ENCODE measurements at places on chromosomes 6 and 20. TPM values are rescaled to one million over a fixed set of nuclear protein-coding genes. Genes with fewer than 3 reads are reported as not detected.

- no peak for DNase-seq
Measured at GRCh38 chr20:63178889-63179686, 36.8 kb downstream of the YTHDF1 start.

The SLC17A2 gene
- total RNA-seq: not detected

DNA sequence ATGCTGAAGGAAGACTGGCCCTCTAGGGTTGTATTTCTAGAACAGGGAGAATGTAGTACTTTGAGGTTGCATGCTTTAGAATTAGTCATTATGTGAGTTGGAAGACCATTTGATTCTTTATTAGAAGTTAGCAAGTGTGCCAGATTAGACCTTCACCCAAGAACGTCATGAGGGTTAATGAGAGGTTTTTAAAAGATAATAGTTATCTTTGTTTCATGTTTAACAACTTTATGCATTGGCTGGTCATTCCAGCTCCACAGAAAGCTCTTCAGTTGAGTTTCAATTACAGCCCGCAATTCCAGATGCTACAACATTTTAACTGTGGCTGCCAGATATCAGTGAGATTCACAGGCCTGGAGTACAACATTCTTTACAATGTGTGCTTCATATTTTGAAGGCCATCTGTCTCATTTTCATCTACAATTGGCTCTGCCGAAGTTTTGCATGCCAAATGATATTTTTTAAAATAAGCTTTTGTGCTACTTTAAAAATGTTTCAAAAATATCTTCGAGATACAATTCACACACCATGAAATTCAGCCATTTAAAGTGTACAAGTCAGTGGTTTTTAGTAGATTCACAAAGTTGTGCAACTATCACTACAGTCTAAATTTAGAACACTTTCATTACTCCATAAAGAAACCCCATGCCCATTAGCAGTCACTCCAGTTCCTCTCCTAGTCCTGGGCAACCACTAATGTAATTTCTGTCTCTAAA lies 61.1 kb upstream of the FBXO30 start:
- DNase-seq: no peak

DNA sequence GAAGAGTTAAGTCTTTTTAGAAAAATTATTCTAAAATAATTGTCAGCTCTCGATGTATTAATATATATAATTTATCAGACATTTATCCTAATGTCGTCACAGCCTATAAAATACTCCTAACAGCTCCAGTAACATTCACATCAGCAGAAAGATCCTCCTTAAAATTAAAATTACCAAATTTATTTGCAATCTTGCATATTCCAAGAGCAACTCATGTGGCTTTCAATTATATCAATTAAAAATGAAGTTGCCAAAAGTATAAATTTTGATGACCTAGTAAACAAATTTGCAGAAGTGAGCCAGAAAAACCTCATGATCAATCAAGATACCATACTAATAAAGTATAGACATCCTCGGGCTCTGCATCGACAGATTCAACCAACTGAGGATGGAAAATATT lies 60.2 kb downstream of the IL20RA start:
- DNase-seq: no peak

The SIM1 gene
- total RNA-seq: 1.2 TPM

DNA sequence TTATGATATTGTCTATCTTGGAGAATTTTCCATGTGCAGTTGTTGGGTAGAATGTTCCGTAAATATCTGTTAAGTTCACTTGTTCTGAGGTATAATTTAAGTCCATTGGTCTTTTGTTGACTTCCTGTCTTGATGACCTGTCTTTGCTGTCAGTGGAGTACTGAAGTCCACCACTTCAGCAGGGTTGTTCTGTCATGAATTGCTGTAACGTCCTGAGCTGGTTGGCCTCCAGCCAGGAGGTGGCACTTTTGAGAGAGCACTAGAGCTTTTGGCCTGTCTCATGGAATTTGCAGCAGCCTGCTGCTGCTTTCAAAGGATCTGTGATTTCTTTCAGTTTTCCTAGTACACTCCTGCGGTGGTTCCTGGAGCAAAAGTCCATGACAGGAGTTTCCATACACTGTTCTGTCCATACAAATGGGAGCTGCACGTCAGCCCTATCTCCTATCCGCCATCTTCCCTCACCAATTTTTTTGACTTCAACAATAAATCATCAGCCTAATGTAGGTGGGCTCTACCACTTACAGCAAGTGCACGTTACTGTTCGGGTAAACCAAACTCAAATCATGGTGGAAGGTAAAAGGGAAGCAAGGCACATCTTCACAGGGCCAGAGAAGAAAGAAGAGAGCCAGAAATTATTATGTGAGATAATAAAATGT lies 46.9 kb upstream of the TRERF1 start:
- DNase-seq: no peak

DNA sequence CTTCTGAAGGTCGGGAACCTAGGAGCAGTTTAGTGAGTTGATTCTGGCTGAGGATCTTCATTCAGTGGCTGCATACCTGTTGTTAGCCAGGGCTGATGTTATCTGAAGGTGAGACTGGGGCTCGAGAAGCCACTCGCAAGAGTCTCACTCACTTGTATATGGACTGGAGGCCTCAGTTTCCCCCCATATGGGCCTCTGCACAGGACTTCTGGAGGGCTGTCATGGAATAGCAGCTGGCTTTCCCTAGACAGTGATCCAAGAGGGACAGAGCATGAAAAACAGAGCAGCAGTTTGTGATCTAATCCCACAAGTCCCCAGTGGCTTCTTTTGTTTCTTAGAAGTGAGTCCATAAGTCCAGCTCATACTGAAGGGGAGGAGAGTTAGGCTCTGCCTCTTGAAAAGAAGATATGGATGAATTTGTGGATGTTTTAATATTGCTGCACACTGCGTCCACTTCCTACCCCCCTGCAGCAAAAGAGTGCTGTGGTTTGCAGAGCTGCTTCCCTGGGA lies 623.4 kb downstream of the CDH26 start:
- DNase-seq: no peak

DNA sequence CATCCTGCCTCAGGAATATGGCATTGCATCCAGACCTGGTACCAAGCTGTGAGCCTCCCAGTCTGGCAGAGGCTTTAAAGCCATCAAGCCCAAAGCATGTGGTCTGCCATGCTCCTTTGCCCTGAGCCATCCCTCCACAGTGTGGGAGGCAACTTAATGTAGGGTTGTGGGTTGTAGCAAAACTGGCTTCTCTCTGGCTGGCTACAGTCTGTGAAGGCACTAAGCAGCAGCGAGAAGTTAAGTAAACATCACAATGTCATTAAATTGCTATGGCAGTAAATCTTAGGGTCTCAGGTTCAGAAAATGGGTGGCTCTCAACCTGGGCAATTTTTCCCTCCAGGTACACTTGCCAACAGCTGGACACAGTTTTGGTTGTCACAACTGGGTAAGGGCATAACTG lies 472.9 kb downstream of the PREX1 start:
- no peak for DNase-seq

The MUC21 gene
- not detected for total RNA-seq

The HSPA12B gene
- total RNA-seq: not detected

The C6orf15 gene
- total RNA-seq: 3.4 TPM

DNA sequence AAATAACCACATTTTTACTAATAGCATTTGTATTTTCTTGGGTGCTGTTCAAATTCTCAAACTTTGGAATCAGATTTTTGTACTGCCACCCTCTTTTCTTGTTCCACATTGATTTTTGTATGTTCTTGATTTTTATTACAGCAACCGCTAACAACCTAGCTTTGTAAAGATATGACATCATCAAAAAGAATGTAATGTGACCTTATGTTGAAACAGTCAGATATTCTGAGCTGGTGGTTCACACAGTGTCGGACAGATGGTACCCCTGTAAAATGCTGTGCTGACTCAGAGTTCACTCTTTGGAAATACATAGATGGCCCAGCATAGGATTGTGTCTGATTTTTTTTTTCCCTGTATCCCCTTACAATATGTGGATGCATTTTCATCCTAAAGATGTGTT lies 118.9 kb downstream of the QKI start:
- DNase-seq: peak; percentile 87

GRCh38 chr20:21101932-21102575 lies 4.1 kb downstream of the LINC00237 start:
- no peak for DNase-seq

The HLA-DPB1 gene
- total RNA-seq: not detected

- peak; percentile 54 for DNase-seq
Measured at GRCh38 chr6:169619650-169620049, 82.2 kb downstream of the WDR27 start.

The TCF21 gene
- total RNA-seq: not detected

DNA sequence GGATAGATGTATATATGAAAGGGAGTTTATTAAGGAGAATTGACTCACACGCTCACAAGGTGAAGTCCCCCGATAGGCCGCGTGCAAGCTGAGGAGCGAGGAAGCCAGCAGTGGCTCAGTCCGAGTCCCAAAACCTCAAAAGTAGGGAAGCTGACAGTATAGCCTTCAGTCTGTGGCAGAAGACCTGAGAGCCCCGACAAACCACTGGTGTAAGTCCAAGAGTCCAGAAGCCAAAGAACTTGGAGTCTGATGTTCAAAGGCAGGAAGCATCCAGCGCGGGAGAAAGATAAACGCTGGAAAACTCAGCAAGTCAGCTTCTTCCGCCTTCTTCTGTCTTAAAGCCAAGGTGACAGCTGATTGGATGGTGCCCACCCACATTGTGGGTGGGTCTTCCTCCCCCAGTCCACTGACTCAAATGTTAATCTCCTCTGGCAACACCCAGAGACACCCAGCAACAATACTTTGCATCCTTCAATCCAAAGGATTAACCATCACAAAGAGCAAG lies 102.6 kb upstream of the GJE1 start:
- no peak for DNase-seq

The TXLNB gene
- 0.73 TPM for total RNA-seq

DNA sequence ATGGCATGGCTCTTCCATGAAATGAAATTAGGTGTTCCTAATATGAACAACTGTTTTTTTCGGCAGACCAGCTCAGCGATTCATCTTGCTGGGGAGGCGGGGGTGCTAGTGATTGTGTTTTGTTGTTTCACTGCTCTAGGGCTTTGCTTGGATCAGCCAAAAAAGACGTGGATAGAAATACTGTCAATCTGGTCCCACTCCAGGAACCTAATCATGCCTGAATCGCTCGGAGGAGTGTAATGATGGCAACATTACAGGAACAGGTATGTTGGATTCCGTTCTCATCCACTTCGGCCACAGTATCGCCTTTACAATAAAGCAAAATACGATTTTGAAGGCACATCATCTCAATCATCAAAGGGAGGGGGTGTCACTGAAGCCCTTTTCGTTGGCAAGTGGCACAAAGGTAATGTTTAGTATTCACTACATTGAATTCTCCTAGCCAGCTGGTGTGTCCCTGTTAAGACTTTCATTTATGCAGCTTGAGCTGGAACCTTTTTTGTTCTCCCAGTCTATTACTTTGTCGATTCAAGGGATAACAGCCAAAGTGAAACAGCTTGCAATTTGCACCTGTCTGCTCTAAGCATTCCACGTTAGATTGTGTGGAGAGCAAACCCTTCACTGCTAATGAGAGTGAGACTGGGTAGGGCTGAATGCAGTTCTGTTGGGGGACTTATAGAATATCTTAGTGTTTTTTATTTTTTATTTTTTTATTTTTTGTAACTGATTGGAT lies 477.7 kb downstream of the TFAP2A start:
- no peak for DNase-seq

The RSPH9 gene
- not detected for total RNA-seq

GRCh38 chr6:46652603-46653438 lies at the start of the genes CYP39A1 and SLC25A27:
TSS of gene CYP39A1 (minus strand) at chr6:46652818. CDS start at chr6:46652582, 236 bp downstream.
TSS of gene SLC25A27 (plus strand) at chr6:46652975. CDS start at chr6:46653193, 218 bp downstream.
- DNase-seq: peak; percentile 75

DNA sequence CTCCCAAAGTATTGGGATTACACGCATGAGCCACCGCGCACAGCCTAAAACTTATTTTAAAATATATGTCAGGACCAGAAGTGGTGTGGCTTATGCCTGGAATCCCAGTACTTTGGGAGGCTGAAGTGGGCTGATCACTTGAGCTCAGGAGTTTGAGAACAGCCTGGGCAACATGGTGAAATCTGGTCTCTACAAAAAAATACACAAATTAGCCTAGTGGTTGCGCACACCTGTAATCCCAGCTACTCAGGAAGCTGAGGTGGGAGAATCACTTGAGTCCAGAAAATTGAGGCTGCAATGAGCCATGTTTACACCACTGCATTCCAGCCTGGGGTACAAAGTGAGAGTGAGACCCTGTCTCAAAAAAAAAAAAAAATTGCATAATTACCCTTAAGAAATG lies 13.7 kb downstream of the PXT1 start:
- DNase-seq: no peak

- DNase-seq: no peak
Measured at GRCh38 chr6:38215225-38215624, 395.7 kb downstream of the ZFAND3 start.

DNA sequence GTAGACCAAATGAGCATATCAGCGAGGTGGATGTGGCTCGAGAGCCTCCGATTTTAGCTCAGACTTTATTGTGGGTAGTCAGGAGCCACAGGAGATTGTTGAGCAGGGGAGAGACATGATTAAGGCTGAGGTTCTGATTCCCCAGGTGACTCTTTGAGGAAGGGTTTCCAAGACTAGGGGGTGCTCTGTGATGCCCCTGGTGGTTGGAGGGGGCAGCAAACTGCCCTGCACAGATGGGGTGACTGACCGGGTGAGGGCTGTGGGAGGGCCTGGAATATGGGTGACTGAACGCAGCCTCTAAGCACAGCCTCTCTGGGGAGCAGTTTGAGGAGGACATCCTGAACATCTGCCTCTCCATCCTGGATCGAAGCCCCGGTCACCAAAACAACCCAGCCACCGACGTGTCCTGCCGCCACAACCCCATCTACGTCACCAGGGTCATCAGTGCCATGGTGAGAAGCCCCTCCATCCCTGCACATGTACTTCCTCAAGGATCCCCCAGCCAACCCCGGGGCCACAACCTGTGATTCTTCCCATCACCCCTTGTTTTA lies 17.0 kb downstream of the TGM6 start:
- DNase-seq: no peak

The EMILIN3 gene
- total RNA-seq: 12.0 TPM

The BTNL2 gene
- total RNA-seq: not detected

The RSPO4 gene
- not detected for total RNA-seq

The MATN4 gene
- 0.18 TPM for total RNA-seq

DNA sequence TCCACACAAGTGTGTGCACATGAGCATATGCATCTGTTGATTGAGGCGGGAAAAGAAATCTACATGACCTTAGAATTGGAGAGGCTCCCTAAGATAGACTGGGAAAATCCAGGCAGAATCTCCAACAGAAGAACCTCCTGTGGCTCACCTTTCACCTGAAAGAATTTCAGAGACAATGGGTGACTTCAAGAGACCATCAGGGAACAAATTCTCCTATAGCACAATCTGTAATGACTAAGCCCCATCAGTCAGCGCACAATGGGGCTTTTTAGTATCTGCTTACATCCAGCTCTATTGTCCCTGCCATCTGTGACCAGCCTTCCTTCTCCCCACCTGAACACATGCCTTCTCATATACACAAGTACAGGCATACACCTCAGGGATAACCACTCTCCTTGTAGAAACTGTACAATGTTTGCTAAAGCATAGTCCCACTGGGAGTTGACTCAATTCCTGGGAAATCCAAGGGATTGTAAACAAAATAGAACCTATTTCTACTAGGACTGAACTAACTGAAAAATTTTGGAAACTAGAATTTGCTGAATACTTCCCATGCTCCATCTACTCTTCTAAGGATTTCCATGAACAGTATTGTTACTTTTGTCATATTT lies 150.8 kb upstream of the STXBP5 start:
- DNase-seq: no peak
